Activated CD4-positive, alpha-beta T cell treated with anti-CD3 and anti-CD28 coated beads, Interleukin-2, amount 50 U/mL, for 48 hours (primary cell): ENCODE measurements at places on chromosomes 13 and 19.
A peak's percentile ranks its signal among the peaks of the same experiment; 100 is the strongest.

DNA sequence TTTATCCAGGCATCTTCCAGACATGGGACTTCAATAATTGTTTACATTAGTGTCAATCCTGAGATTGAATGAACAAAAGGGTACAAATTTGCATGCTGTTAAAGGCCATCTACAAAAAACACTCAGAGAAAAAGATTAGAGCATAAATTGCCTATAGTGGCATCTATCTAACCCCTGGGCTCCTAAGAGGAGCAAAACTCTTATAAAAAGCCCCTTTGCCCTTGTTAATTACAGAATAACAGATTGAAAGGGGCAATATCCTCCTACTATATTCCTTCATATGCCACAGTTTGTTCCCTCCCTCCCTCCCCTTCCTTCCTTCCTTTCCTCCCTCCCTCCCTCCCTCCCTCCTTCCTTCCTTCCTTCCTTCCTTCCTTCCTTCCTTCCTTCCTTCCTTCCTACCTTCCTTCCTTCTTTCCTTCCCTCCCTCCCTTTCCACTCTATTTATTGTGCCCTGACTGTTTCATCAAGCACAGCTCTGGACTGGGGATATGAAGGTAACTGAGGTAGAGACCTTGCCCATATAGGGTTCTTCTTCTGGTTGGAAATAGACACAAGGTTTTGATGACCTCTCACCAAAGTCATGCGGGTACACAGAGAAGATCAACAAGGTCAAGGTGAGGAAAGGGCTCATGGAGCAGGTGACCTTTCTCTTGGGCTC lies 49.5 kb downstream of the PCDH8 start:
- no peak for DNase-seq

GRCh38 chr13:42114912-42115311 lies 66.5 kb downstream of the DGKH start:
- no peak for DNase-seq

DNA sequence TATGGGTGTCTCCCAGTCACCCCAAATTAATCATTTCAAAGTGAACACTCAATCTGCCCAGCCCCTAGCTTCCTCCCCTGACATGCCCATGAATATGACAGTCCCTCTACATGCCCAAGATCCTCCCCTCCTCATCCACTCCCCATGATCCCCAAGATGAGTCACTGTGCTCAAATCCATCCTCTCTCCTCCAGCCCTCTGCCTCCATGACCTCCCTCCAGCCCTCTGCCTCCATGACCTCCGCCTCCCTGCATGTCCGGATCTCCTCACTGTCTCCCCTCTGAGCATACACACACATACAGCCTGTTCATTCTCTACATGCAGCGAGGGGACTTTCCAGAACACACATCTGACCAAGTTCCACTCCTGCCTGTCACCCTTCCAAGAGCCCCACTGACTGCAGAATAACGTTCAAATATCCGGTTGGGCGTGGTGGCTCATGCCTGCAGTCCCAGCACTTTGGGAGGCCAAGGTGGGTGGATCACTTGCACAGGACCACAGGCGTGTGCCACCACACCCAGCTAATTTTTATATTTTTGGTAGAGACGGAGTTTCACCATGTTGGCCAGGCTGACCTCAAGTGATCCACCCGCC lies 18.4 kb upstream of the FEM1A start:
- DNase-seq: no peak

DNA sequence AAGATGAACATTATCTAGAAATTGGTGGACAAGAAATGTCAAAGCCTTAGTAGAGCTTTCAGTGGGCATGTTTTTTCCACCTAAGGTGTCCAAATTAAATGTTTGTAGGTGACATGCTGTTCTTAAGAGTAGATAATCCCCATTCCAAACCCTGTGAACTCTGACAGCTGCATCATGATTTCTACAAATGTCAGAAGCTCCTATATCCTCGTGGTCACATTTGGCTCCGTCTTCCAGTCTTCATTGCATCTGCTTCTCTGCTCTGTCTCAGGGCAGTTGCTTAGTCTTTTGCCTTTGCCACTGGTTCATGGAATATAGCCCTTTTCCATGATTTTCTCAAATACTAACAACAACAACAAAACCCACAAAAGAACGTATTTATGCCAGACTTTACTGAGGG lies 234.5 kb downstream of the DLEU7 start:
- no peak for DNase-seq

- no peak for DNase-seq
Measured at GRCh38 chr19:18736415-18737336, 53.2 kb downstream of the CRTC1 start.

DNA sequence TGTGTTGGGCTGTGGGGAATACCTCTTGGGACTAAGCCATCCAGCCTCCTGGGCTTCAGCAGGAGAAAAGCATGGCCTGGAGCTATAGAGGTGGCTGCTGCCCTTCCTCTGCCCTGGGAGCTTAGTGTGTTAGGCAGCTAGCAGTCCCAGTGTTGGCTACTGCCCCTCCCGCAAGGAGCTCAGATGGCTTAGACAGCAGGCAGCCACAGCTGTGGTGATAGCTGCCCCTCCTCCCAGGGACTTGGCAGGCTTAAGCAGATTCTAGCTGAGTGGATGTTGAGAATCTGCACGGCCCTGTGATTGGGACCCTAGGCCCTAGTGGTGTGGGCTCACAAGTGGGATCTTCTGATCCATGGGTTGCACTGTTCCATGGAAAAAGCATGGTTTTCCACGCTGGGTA lies 264.5 kb downstream of the TDRD3 start:
- DNase-seq: no peak

DNA sequence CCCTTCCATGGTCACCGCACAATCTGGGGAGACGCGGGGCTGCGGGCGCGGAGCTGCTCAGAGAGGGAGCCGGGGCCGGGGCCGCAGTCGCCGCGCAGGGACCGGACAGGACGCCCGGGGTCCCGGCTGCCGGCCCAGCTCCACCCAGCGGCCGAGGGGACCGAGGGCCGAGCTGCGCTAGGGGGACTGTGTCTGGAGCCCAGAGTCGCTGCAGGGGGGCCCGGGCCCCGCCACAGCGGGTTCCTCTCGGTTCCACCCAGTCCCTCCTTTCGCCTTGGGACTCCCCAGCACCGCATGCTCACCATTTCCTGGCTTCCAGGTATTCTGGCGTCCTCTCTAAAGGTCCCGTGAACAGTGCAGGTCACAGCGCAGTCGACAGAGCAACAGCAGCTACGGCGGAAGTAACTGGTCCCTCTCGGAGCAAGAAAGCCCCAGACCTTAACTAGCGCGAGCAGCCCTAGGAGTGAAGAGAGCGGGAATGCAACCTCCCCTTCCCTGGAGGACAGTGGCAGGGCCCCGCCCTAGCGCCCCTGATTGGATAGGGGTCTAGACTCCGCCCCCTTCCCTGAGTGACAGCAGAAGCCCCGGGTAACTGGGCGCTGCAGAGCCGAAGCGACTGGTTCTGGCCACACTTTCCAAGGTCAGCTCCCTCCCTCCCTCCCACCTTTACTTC lies at the start of gene ZNF878:
ZNF878 (minus strand) TSS at position 465 of the 673 bp plus-strand sequence; CDS start at position 305, 160 bp downstream.
- DNase-seq: peak; percentile 84

DNA sequence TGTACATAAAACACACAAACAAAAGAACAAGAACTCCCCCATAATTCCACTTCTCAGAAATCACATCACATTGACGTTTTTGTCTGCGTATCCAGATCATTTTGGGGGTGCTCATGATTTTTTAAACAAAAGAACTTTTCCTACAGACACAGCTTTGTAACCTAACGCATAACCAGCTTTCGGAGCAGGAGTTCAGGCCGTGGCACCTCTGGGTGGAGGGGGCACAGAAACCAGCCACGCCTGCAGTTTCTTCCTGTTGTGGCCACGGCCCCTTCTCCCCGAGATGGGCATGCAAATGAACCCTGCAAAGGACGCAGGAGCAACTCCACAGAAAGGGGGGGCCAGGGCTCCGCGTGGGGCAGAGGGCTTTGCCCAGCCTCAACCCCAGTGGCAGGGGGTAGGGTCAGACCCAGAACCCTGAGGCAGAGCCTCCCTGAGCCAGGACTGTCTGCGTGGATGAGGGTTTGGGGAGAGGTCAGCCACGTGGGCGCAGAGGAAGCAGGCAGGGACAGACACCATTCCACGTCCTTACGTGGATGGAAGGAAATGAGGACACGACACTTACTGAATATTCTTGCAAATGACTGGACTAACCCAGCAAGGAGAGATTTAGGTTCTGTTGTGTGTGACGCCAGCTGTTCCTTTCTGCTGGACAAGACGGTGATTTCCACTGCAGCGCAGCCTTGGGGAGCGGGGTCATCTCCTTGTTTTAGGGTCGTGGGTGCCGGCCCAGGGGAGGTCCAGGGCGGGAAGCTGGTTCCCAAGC lies 64.4 kb downstream of the RASA3 start:
- DNase-seq: peak; percentile 66

DNA sequence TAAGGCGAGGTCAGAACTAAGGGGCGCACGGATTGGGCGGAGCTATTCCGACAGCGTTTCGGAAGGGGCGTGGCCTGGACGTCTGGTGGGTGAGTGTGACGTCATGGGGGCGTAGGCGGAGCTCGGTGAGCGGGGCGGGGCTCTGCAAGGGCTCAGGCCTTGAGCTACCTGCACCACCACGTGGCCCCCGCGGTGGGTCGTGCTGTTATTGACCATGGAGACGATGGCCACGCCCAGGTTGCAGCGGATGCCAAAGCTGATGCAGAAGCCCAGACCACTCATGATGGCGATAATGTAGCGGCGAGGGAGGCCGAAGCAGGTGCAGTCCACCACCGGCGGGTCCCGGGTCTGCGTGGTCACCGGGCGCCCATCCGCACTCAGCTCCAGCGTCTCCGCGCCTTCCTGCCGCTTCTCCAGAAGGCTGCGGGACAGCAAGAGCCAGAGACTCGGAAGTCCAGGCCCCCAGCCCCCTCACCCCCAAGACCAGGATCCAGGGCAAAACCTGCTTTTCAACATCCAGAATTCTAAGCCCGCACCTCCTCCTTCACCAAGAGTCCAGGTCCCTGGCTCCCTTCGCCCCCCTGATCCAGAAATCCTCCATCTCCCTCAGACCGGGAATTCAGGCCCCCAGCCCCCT lies 4.8 kb downstream of the SLC17A7 start:
- peak; percentile 73 for DNase-seq
